ENCODE measurements at places on chromosomes 2 and 18. TPM values are rescaled to one million over a fixed set of nuclear protein-coding genes. Genes with fewer than 3 reads are reported as not detected.

GRCh38 chr2:20366672-20367116 lies 16.1 kb upstream of the PUM2 start:
- DNase-seq: no peak

- no peak for DNase-seq
Measured at GRCh38 chr2:88666576-88666975, 24.9 kb upstream of the RPIA start.

DNA sequence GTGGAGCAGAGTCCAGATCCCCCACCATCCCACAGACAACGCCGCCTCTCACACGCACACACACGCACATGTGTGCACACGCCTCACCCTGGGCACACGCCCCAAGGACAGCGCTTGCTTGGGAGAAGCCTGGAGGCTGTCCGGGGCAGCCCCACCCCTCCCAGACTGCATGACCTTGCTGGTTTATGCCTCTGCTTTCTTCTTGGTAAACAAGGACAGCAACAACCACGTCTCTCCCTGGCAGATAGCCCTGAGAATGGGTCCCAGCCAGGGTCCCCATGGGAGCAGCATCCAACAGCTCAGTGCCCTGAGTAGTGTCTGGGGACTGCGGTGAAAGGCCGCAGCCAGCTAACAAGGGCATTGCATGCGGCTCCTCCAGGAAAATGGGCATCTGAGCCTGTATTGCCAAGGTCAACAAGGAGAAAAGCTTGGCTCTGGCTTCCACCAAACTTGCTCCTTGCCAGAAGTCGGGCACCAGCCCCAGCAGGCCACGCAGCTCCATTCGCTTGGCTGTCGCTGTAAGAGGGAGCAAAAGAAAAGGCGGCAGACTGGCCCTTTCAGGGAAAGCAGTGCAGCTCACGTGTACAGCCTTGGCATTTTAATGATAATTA lies 234.6 kb downstream of the EIPR1 start:
- no peak for DNase-seq

- DNase-seq: no peak
Measured at GRCh38 chr2:3192920-3193319, 184.7 kb downstream of the EIPR1 start.

- DNase-seq: no peak
Measured at GRCh38 chr2:14826518-14826917, 194.0 kb downstream of the LRATD1 start.

GRCh38 chr2:3575534-3576262 lies 638 bp downstream of the RPS7 start:
- DNase-seq: peak; percentile 14

DNA sequence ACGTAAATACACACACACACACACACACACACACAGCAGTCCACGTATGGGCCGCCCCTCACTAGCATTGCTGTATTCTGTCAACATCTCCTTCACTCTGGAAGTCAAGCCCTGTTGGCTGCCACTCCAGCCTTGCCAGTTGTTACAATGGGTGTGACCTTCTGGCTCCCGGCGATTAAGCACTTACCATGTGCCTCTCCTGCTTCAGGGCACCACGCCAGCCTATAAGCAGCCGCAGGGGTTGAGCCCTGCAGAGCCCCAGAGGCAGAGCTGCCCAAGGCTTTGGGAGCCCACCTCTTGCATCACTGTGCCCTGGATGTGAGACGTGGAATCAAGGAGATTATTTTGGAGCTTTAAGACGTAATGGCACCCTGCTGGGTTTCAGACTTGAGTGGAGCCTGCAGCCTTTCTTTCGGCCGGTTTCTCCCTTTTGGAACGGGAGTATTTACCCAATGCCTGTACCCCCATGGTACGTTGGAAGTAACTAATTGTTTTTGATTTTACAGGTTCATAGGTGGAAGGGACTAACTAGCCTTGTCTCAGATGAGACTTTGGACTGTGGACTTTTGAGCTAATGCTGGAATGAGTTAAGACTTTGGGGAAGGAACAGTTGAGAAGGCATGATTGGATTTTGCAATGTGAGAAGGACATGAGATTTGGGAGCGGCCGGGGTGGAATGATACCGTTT lies 54.5 kb upstream of the ROCK2 start:
- DNase-seq: no peak

MARCHF4 gene
- 1.2 TPM for total RNA-seq

POU3F3 gene
- total RNA-seq: 0.24 TPM

HES6 gene
- 76.3 TPM for total RNA-seq

B3GNT2 gene
- total RNA-seq: 73.1 TPM

TEKT4 gene
- not detected for total RNA-seq

TUBA3E gene
- 0.66 TPM for total RNA-seq

SLC16A14 gene
- total RNA-seq: 4.0 TPM
